EH (cell line): ENCODE measurements at places on chromosomes 11 and 22.

- no peak for DNase-seq
Measured at GRCh38 chr11:117999354-117999993, 13.3 kb downstream of the IL10RA start.

DNA sequence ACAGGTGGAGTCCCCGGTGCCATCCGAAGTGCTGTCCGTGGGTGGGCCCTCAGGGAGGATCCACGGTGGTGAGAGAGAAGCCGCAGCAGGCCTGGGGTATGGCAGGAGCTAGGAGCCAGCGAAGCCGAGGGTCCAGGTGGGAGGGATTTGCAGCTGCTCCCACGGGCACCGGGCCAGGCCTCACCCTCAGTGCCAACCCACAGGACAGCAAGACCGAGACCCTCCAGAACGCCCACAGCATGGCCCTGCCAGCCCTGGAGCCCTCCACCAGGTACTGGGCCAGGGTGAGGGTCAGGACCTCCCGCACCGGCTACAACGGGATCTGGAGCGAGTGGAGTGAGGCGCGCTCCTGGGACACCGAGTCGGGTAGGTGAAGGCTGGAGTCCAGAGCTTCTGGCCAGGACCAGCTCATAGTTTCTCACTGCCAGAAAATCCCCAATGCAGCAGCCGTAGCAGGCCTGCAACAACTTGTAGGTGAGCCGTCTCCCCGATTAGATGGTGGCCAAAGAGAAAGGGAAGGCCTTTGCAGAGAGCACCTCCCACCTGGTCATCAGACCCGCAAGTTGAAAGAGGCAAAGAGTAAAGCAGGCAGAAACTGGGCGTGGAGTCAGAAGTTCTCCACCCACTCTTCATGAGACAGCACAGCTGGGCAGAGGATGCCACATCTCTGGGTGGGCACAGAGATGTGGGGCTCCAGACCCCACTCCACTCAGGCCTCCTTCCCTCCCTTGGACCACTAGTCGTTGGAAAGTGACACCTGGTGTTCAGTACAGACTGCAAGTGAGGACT, 20.4 kb downstream of the CSF2RB start:
- no peak for DNase-seq

- no peak for DNase-seq
Measured at GRCh38 chr22:48701296-48702030, 1126.2 kb downstream of the BRD1 start.

GRCh38 chr11:71252770-71253730, 673 bp upstream of the SHANK2 start:
- peak; percentile 42 for DNase-seq

DNA sequence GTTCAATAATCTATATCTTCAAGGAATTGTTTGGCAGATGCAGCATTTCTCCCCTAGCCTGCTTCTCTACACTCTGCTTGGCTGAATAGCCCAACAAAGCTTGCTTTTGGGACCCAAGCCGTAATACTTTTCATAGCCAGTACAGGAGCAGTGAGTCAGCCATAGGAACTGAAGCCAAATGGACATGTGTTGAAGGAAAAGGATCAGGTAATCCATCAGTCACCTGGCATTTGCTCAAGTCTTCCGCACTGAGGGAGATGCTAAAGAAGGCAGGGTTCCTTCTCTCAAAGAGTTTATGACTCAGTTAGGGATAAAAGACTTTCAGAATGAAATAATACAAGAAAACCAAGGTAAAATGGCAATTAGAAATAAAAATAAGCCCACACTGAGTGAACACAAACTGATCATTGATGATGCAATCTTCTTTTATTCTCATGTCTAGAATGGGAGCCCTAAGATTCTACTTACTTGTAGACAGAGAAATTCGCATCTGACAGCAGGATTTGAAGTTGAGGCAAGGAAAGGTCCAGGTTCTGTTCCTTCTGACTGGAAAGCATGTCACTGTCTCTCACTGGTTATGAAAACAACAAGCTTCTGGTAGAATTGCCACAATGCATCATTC, 13.2 kb downstream of the C11orf87 start:
- no peak for DNase-seq

DNA sequence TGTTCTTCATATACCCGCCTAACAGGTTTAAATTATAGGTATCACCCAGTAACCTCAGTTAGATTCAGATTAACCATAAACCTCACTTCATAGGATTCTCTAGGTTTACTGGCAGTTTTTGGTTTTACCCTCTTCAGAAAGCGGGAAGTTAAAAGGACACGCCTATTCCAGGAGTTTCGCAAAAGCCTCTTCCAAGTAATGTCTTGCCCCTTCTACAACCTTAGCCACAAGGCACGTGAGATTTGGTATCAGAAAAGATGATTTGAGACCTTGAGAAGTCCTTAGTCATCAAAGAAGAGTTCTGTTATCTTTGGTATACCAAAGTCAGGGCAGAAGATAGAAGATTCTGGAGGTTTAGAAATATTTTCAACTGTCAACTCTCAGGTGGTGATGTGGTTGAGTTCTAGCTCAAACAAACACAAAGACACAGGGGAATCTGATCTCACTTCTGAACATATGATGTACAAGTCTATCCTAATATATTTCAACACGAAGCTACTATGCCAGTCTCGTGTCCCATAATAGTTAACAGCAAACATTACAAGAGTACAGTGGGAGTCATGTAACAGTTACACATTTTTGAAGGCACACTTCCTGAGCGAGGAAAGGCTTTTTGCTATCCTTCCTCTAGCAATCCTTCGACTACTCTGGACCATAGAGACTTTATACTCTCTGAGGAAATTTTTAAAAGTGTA, 103.5 kb downstream of the USP35 start:
- no peak for DNase-seq

DNA sequence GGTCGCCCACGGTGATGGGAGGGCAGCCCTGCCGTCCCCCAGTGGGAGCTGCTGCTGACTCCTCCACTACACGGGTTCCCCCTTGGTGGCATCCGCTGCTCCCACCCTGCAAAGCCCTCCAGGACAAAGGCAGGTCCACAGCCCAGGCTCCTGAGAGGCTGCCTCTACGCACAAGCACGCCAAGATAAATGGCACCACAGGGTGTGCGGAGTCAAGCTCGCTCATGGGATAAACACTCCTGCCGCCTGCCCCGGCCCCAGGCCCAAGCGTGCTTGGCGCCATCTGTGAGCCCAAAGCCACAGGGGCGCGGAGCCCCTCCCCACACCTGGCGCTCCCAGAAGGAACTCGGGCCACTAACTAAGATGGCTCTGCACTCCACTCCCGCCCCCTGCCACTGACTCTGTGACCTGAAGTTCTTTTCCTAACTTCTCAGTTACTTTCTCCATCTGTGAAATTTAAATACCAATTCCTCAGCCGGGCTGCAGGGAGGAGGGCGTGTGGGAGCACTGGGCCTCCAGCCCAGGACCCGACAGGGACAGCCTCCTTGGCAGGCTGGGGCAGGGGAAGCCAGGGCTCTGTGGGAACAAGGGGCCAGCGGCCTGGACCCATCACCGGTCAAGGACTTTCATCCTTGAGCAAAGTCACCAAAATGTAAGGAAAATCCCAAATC, 14.9 kb downstream of the EHD1 start:
- DNase-seq = peak; percentile 41

DNA sequence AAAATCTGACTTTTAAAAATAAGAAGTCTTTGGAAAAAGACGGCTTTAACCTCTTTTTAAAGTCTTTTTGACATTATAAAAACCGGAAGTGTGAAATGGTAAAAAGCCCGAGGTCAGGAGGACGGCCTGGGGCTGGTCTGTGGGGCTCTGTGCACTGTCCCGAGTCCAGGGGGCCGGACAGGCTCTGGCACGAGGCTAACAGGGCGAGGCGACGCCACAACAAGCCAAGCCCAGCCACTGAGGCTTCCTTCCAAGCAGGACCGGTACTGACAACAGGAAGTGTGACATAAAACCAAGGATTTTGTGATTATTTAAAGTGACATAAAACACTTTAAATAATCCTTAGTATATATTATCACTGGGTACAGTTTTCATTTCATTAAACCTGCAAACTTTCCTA, 39.2 kb downstream of the BRD1 start:
- DNase-seq = peak; percentile 47

DNA sequence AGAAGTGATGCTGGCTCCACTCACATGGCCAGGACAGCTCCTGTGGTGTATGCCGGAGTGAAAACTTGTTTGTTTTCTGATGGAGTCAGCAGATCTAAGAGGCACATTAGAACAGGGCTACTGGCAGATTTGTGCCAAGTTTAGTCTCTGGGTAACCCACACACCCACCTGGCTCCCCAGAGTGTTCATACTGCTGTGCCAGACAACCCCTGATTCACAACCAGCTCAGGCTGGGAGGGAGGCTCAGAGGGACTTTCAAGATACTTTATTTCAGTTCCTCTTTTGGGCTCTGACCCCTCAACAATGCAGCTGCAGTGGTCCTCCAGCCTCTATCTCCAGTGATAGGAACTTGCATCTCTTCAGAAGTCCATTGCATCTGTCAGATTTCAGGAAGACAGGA, 8.5 kb downstream of the NTM start:
- no peak for DNase-seq

DNA sequence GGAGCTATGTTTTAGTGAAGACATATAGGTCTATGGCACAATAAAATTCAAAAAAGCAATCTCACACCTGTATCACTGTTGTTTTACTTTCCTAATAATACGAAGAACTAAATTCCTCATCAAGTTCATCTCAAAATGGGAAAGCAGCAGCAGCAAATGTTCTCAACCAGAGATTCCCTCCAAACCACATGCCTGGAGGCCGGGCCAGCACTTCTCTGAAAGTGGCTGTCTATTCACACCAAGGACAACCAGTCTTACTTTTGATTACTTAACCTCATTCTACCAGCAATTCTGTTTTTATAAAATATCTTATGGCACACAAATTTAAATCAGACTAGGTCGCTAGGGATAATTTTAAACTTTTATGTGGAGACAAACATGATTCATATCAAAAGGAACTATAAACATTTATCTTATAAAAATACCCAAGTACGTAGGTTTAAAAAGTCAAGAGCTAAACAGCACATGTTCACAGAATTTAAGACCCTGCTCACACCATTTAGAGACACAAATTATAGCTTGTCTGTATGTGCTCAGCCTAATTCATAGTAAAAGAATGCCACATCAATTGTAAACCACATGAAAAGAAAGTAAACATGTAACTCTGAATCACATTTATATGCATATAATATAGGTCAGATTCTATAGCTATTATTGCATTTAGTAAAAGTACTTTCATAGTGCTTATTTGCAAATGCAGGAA, 46.1 kb downstream of the RRAS2 start:
- DNase-seq = peak; percentile 84

- DNase-seq = no peak
Measured at GRCh38 chr11:99366546-99366945, 345.8 kb downstream of the CNTN5 start.

GRCh38 chr22:37604875-37605274, 3.8 kb upstream of the GGA1 start:
- DNase-seq = no peak

- DNase-seq = no peak
Measured at GRCh38 chr11:2992997-2993325, 832 bp upstream of the NAP1L4 start.

DNA sequence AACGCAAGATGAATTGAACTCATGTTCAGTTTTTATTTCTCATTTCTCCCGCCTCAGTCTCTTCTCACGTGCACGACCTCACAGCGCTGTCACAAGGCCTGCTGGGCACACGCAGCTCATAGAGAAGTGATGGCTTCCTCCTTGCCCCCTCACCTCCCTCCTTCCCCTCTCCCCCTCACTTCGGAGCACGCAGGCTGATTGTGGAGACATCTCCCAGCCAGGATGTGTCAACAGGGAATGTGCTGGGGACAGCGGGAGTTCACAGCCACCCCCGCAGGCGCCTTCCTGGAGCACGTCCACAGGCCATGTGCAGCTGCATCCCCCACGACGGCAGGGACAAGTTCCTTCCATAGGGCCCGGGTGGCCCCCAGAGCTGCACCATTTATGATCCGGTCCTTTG, 29.1 kb upstream of the KRTAP5-6 start:
- DNase-seq = no peak

DNA sequence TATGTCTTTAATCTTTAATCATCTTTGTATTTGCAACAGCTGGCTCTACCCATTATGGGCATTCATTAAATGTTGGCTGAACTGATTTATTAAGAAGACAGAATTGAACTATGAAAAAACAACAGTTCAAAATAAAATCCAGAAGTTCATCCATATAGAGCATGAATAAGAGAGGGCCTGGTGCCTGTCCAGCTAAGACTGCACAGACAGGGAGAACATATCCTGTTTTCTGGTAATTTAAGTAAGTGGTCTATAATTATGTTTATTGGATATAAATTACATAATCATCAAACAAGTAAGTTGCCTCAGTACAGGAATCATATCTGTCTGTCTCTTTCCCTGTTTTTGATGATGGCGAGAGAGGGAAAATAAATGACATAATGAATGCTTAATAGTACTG, 137.2 kb downstream of the RBFOX2 start:
- no peak for DNase-seq

- DNase-seq = peak; percentile 2
Measured at GRCh38 chr11:130269326-130269943, 45.3 kb downstream of the ZBTB44 start.

DNA sequence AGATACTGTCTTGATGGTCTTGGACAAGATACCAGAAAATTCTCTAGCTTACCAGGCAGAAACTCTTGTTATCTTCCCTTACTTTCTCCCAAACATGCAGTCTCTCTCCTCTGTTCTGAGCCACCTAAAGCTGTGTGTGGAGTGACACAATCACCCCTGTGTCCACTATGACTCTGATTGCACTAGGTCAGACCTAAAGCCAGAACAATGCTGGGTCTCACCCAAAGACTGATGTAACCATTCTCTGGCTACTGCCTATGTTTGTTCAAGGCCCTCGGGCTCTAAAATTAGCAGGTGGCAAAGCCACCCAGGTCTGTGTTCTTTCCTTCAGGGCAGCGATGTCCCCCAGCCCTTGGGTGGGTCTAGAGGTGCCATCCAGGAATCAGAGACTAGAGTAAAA, 200.5 kb downstream of the KCNA4 start:
- no peak for DNase-seq

DNA sequence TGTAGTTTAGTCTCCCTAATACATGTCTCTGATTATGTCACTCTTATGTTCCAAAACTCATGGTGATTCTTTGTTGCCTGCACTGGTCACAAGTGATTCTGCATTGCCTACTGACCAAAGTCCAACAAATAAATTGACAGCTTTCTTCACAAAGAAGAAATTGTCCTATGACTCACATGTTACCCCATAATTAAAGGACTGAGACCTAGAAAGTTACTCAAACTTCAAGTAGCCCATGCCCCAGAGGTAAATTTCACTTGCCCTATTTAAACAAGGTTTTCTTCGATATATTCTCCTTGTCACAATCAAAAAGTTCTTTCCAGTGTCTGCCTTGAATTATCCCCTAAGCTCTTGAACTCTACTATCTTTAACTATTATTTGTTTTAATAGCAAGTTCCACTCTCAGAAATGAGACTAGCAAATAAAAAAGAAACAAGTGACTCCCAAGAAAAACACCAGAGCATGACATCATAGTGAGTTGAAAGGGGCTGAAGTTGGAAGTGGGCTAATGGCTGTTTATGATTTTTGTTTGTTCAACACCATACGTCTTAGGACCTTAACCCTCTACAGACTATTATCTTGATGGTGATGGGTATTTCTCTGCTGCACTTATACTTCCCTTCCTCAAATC, 94.5 kb upstream of the BLID start:
- DNase-seq = peak; percentile 52
